Activated CD4-positive, alpha-beta T cell treated with anti-CD3 and anti-CD28 coated beads, Interleukin-2, amount 50 U/mL, for 48 hours (primary cell): ENCODE measurements at places on chromosomes 4 and X.

DNA sequence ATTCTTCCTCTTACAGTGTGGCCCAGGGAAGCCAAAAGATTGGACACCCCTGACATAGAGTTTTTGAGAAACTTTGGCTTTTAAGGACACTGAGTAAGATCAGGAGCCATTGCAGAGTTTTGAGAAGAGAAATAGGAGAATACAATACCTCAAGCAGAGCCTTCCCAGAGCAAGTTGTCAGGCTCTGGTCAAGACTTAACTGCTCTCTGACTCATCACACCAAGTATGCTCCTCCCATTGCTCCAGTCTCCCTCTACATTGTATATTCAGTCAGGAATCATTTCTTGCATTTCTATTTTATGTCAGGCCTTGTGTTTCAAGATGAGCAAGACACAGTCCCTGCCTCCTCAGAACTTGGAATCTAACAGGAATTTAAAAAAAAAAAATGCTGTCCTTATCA is 176.4 kb upstream of the FMR1 start:
- no peak for DNase-seq

GRCh38 chrX:15786915-15787314 is 3.4 kb upstream of the ZRSR2 start:
- no peak for DNase-seq

DNA sequence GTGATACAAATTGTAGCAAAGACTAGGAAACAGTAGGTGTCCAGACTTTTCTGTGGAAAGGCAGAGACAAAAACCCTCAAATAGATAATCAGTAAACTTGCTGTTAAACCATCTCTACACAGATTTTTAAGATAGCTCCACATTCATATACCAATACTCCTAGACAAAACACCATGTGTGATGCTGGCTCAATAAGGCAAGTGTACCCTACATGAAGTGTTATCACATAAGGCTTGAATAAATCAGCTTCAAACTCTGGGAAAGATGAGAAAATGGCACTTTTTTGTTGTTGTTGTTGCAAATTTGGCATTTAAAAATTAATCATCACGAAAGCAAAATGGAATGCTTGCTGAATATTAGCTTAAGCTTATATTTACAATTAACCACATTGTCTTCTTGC is 45.1 kb downstream of the DRD5 start:
- no peak for DNase-seq

DNA sequence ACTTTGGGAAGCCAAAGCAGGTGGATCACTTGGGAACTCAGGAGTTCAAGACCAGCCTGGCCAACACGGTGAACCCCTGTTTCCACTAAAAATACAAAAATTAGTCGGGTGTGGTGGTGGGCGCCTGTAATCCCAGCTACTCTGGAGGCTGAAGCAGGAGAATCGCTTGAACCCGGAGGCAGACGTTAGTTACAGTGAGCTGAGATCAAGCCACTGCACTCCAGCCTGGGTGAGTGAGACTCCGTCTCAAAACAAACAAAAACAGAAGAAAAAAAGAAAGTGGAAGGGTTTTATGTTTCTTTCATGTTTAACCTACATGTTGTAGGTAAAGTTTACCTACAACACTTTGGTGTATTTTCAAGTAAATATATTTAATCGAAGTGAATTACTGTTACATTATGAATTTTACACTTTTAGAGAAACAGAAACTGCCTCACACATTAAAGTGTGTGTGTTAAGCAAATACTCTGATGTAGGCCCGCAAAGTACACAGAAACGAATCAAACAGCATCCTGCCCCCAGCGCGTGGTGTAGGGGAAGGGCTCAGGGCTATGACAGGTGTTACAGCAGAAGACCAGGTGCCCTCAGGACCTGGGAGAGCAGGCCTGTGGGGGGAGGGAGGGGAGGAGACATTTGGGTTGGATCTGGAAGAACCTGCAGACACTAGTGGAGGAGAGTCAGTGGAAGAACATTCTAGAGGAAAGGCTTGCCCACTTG is 39.0 kb downstream of the PTTG2 start:
- no peak for DNase-seq

- DNase-seq, result no peak
Measured at GRCh38 chr4:38605181-38605752, 58.7 kb upstream of the KLF3 start.

DNA sequence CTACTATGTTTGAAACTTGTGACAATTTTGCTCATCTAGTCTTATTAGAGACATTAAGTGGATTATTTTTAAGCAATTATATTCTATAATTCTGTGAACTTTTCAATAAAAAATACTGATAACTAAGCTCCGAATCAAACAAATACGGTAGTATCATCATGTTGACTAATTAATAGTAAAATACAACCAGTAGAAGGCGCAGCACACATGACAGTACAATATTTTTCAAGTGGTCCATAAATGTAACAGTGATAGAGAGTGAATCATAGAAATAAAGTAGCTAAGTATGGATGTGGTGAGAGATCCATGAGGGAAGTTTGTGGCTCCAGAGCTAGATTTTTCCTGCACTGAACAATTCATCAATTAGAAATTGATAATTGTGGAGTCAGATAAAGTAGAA is 666.2 kb downstream of the KCTD8 start:
- no peak for DNase-seq

DNA sequence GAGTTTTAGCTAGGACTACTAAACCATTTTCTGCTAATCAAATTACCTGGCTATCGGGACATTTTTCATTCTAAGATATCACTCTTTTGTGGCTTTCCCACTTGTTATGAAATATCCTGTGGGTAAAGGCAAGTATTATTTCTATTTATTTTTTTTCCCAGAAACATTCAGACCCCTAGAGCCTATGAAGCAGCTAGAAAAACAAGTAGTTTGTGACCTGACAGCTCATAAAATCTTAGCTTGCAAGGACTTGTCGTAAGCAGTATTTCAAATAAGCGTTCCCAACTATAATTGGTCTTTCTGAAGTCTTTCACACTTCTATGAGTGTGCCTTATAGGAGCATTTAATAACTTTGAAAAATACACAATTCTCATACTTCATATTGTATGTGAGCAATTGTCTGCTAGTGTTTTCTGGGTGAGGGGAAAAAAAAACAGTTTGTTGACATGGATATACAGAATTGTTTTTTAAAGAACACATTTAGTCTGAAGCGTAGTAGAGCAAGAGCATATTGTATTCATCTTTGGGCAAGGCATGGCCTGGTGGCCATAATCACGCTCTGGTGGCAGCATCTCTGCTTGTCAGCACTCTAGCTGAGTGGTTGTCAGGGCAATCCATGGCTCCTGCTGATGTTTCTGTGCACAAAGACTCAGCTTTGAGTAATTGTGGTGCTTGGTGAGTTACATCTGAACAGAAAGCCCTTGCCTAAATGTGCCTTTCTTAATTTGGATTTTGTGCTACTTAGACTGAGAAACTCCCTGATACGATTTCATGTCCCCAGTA is 2.6 kb downstream of the MCUB start:
- DNase-seq, result no peak

DNA sequence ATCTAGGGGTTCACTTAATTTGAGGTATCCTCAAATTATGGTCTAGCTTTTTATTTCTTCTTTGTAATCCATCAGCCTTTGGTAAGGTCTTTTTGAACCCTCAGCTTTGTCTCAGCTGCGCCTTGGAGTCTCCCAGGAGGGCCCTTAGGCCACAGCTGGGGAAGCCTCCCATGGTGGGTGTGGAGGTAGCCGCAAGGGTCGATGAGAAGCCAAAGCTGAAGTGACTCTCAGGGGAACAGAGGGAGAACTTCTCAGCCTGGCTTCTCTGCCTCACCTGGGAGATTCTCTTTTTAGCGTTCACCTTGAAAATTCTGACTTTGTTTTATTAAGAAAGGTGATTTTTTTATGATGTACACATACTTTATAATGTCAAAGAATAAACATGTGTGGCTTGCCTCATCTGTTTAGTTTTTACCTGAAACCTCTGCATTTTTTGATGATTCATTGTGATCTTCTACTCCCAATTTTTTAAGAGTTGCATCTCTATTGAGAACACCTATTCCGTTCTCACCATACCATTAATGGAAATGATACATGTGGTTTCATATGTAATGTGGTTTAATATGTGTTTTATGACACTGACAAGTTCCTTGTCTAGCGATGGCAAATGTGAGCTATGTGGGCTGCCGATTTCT is 25.6 kb upstream of the SLC25A4 start:
- no peak for DNase-seq

GRCh38 chr4:14262221-14262620 is 634.7 kb upstream of the BOD1L1 start:
- DNase-seq, result no peak

DNA sequence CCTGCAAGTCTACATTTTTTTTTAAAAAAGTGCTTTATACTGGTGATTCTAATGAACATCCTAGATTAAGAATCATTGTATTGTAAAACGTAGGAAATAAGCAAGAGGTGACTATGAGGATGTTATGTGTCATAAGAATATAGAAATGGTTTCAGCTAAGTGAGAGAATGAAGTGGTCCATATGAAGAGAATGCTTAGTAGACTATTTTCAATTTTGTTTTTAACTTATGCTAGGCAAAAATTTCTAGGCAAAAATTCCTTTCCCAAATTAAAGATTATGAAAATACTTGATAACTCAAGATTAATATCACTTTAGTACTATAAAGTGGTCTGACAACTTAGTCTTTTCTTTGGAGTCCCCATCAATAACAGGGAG is 825 bp downstream of the DYNLT3 start:
- DNase-seq, result no peak

- DNase-seq, result no peak
Measured at GRCh38 chr4:169311643-169312365, 41.0 kb upstream of the SH3RF1 start.

DNA sequence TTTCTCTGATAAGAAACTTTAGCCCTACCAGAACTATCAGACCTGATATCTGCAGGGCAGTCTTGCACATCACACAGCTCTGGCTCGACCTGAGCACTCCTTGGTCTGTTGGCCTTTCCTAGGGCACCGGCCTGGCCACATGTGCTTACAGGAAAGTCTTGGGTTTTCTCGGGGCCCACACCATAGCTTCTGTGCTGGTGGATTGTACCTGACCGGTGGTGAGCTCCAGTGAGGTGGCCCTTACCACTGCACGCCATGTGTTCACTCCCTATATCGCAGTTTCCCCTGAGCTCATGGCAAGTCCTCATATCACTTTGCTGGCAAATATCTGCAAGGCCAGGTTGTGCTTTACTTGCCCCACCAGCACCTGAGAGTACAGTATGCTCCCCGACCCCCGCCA is 2637.4 kb downstream of the ARAP2 start:
- no peak for DNase-seq

- no peak for DNase-seq
Measured at GRCh38 chr4:48470570-48470969, 12.6 kb upstream of the SLC10A4 start.

DNA sequence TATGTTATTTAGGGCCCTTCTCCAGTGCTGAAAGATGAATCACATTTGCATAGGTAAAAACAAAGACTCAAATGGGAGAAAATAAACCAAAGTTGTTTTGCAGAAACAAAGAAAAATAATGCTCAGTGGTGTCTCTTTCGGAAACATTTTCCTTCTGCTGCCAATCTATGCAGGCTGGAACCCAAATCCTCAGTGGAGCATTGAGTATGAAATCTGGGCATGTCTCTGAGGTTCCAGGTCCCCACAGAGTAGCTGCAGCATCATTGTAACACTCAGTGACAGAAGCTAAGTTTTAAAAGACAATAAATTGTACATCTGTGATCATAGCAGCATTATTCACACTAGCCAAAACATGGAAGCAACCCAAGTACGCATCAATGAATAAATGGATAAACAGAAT is 303.6 kb downstream of the FBXW7 start:
- no peak for DNase-seq

DNA sequence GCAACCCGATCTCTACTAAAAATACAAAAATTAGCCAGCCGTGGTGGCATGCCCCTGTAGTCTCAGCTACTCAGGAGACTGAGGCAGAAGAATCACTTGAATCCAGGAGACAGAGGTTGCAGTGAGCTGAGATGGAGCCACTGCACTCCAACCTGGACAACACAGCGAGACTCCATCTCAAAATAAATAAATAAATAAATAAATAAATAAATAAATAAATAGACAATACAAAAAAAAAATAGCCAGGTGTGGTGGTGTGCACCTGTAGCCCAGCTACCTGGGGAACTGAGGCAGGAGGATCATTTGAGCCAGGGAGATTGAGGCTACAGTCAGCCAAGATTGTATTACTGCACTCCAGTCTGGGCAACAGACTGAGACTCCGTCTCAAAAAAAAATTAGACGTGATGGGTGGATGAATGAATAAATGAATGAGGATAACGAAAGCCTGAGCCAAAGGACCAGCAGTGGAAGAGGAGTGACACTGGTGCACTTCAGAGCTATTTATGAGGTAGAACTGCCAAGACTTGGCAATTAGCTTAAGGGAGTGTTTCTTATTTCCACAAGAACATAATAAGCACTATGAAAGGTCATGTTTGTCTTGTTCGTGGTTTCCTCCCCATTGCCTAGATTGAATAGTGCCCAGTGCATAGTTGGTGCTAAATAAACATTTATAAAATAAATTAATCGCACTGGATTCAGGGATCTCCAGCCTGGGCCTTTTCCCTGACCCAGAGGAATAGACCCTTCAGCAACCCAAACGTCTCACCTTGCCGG is 232.2 kb downstream of the IDS start:
- no peak for DNase-seq

- DNase-seq, result no peak
Measured at GRCh38 chr4:182847576-182848450, 69.4 kb downstream of the DCTD start.

DNA sequence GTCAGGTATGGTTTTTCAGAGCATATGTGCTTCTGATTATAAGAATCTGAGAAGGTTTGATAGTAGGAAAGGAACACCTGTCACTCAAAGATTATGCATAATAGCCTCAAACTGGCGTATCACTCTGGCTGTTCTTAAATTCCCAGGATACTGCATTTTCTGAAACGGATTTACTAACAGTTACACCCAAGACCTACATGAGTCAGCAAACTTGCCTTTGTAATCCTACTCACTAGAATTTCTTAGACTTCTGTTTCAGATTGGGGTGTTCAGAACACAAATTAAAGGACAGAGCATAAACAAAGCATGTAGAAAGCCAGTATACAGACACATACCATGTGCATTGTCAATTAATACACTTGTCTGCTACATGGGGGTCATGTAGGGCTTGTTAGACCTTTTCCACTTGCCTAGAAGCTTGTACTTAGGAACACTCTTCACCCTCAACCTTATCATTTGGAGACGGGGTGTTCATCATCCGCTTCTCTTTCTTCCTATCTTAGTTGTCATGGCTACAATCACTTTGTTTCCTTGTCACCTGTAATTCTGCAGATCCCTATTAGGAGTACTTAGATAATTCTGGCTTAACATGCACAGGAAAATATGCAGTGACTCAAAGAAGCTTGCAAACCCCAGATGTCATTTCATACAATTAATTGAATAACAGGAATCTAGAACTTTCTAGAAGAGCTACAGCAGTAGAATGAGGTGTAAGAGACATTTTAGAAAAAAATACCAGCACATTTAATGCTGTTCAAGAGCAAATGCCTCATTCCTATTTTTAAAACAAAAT is 593.0 kb upstream of the TENM3 start:
- no peak for DNase-seq

- DNase-seq, result no peak
Measured at GRCh38 chrX:132088864-132089263, 39.0 kb downstream of the FRMD7 start.

DNA sequence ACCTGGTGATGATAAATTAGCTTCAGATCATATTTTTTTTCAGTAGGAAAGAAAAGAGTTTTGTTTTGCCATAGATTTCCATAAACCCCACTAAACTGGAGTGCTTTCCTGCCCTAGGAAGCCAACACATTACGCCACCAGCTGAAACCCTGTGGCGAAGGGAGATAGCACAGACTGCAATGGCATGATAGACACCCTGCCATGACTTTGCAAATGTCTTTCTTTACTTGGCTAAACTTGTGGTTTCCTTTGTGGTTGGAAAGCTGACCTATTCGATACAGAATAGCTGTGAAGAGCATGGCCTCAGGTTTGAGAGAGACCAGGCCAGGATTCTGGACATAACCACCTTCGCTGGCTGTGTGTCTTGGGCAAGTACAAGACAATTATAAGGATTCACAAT is 19.1 kb downstream of the MFAP3L start:
- DNase-seq, result no peak
